SK-MEL-5 (cell line): ENCODE measurements at places on chromosomes 3 and 15. TPM values are rescaled to one million over a fixed set of nuclear protein-coding genes. Genes with fewer than 3 reads are reported as not detected.

OIP5 gene
- total RNA-seq = 9.2 and 12.8 TPM in 2 replicates

AQP9 gene
- total RNA-seq = not detected in 2 replicates

FAM240A gene
- not detected in 2 replicates for total RNA-seq

DUOX1 gene
- not detected in 2 replicates for total RNA-seq

GPR171 gene
- not detected in 2 replicates for total RNA-seq

ALDH1A3 gene
- 0.34 and 1.4 TPM in 2 replicates for total RNA-seq

ATP13A4 gene
- not detected in 2 replicates for total RNA-seq

SPATA12 gene
- 0.42 and 0.69 TPM in 2 replicates for total RNA-seq

GNAI2 gene
- 73.8 and 77.3 TPM in 2 replicates for total RNA-seq

CPN2 gene
- not detected in 2 replicates for total RNA-seq

XCR1 gene
- not detected in 2 replicates for total RNA-seq

HIGD2B gene
- 0.11 TPM in 1 of 2 replicates, not detected in the other for total RNA-seq

EPHB3 gene
- 0.37 and 0.67 TPM in 2 replicates for total RNA-seq

UTS2B gene
- 0.37 and 0.75 TPM in 2 replicates for total RNA-seq

RTP3 gene
- not detected in 2 replicates for total RNA-seq

STX19 gene
- total RNA-seq = not detected in 2 replicates

ANO10 gene
- total RNA-seq = 16.0 and 16.1 TPM in 2 replicates

NMB gene
- 2.5 and 5.4 TPM in 2 replicates for total RNA-seq

IL5RA gene
- not detected in 2 replicates for total RNA-seq

CHRM5 gene
- total RNA-seq = not detected in 2 replicates

CCR8 gene
- not detected in 2 replicates for total RNA-seq

CYP8B1 gene
- total RNA-seq = not detected in 2 replicates

IGF1R gene
- total RNA-seq = 20.2 and 31.5 TPM in 2 replicates

RAD51 gene
- total RNA-seq = 5.1 and 7.0 TPM in 2 replicates

GOLGA8K gene
- total RNA-seq = 0.13 and 0.40 TPM in 2 replicates

DNAH12 gene
- total RNA-seq = not detected in 2 replicates

ZNF80 gene
- total RNA-seq = 0.11 TPM in 1 of 2 replicates, not detected in the other

TIGIT gene
- total RNA-seq = not detected in 2 replicates

COL6A5 gene
- not detected in 2 replicates for total RNA-seq

CYP1A1 gene
- 2.7 and 5.7 TPM in 2 replicates for total RNA-seq

ZNF662 gene
- total RNA-seq = 0.13 TPM in 1 of 2 replicates, not detected in the other

TRIM59 gene
- 3.2 and 9.3 TPM in 2 replicates for total RNA-seq

ADAM10 gene
- total RNA-seq = 132 and 144 TPM in 2 replicates

MESP2 gene
- 0.13 and 0.27 TPM in 2 replicates for total RNA-seq

TBC1D21 gene
- not detected in 2 replicates for total RNA-seq

DHFR2 gene
- 7.6 and 8.7 TPM in 2 replicates for total RNA-seq

POLQ gene
- 5.6 and 5.7 TPM in 2 replicates for total RNA-seq

SNURF gene
- total RNA-seq = 2.3 and 3.2 TPM in 2 replicates

ZNF385D gene
- total RNA-seq = not detected in 2 replicates

MINAR1 gene
- total RNA-seq = 2.4 and 2.5 TPM in 2 replicates

MOBP gene
- total RNA-seq = not detected in 2 replicates

SEC62 gene
- 34.6 and 35.4 TPM in 2 replicates for total RNA-seq

THPO gene
- 1.1 TPM in 1 of 2 replicates, not detected in the other for total RNA-seq

SLC22A13 gene
- total RNA-seq = 0.34 TPM in 1 of 2 replicates, not detected in the other

PHLDB2 gene
- 36.2 and 36.9 TPM in 2 replicates for total RNA-seq

ACSBG1 gene
- 2.4 and 5.5 TPM in 2 replicates for total RNA-seq

KLF15 gene
- total RNA-seq = 20.4 and 23.5 TPM in 2 replicates

SLC2A2 gene
- total RNA-seq = not detected in 2 replicates

SHC4 gene
- 20.9 and 21.3 TPM in 2 replicates for total RNA-seq

GPR27 gene
- 0.66 and 0.93 TPM in 2 replicates for total RNA-seq

DLEC1 gene
- total RNA-seq = not detected in 2 replicates

PTPRG gene
- total RNA-seq = 35.3 and 36.7 TPM in 2 replicates

PIERCE2 gene
- total RNA-seq = 3.9 and 4.1 TPM in 2 replicates

C2CD4A gene
- not detected in 2 replicates for total RNA-seq

CIP2A gene
- 24.0 and 24.9 TPM in 2 replicates for total RNA-seq

SCN11A gene
- total RNA-seq = not detected in 2 replicates

GLDN gene
- not detected in 2 replicates for total RNA-seq

WDR82 gene
- total RNA-seq = 42.4 and 44.2 TPM in 2 replicates
